ENCODE measurements at places on chromosomes 7 and 10.

GRCh38 chr10:28678687-28679457 lies 1.6 kb downstream of the BAMBI start:
- DNase-seq: no peak

DNA sequence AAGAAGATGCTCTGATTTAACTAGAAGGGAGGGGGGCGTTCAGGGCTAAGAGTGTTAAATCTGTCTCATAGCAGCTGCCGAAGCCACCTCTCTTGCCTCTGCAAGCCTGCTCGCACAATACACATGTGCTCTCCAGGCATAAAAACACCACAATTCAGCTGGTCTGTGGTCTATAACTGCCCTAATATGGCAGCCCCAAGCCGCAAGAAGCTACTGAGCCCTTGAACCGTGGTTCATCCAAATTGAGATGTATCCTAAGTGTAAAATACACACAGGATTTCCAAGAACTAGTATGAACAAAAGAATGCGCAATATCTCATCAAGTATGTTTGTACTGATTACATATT lies 70.8 kb upstream of the FGFR2 start:
- DNase-seq: no peak

DNA sequence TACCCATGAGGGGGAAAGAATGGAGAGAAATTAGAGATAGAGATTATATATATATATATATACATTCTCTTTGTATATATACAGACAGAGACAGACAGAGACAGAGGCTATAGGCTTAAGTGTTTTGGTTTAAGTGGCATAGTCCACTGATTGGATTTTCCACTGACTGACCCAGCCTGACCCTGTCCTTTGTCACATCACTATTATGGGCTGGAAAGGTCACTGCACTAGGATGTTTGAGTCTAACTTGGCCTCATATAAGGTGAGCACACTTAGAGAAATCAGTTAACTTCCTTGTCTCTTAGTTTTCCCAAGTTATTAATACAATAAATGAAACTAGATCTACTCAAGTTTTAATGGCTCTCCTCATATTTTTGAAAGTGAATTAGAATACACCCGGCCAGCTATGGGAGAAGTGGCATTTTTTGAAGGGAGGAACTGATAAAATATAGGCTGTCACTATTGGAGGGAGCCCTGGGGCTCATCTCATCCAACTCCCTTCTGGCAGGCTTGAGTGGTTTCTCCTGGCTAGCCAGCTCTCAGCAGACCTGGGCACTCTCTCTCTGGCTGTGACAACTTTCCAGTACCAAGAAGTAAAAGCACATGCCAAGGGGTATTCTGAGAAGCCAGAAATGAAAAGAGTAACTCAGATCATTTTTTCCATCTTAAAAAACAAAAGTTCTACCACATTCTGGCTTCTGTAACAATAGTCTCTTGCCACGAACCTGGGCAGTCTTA lies 455.6 kb upstream of the ANKRD30A start:
- DNase-seq: no peak

DNA sequence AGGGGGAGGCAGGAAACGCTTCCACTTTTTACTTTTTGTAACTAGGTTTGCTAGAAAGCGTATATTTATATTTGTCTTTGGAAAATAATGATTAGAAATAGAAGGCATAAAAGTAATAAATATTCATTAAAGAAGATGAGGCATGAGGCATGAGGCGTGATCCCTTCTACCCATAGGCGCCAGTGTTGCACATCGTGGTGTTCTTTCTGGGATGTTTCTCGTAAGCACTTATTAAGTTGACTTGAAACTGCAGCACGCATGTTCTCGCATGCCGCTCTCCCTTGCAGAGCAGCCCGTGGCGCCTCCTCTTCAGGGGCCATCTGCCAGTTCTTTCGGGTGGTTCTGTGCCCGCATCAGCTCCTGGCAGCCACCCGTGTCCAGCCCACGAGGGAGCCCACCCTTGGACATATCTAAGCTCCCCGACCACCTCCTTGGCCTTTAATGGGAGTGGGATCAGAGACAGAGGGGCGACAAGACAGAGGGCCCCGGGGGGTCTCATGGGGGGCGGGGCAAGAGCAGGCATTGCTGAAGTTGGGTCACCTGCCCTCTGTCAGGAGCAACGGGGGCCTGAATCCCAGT lies 28.5 kb upstream of the CSGALNACT2 start:
- DNase-seq: no peak

DNA sequence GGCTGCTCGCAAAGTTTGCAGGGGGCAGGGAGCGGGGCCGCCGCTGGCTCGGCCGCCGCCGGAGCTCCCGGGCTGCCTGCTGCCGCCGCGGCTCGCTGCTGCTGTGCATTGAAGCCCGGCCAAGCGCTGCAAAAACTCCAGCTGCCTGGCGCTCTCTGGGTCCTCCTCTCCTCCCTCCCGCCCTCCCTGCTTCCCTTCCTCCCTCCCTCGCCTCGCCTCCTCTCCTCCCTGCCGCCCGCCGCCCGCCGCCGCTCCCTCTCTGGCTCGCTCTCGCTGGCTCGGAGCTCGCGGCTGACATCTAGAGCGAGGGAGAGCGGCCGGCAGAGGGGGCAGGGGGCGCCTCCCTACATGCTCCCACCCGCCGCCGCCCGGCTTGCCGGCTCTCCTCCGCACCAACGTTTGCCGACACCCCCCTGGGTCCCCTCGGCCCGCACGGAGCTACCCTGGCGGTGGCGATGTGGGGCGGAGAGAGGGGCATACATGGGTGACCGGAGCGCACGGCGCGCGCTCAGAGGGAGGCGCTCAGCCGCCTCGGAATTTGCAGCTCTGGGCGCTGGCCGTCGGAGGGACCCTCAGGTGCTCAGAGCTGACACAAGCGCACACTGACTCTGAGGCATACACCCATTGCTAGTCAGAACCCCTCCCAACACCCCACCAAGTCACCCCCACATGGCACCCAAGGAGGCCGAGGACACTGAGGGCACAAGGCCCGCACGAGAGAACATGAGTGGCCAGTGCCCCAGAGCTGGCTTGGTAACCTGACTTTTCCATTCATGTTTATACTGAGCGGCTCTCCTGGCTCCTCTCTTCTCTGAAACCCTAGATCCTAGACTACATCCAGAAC lies 1.2 kb upstream of the PLXNA4 start:
- peak; percentile 67 for DNase-seq

DNA sequence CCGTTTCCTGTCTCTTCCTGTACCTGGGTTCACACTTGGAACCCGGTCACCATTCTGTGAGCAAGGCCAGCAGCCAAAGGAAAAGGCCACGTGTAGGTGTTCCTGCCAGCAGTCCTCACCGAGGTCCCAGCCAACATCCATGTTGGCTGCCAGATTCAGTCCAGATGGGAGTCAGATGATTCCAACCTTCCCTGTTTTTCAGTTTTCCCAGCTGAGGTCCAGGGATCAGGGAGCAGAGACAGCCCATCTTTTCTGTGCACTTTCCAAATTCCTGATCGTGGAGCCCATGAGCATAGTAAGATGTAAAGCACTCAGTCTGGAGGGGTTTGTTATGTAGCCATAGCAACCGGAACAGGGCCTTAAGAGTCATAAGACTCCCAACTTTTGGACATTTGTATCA lies 3.9 kb upstream of the PVRIG start:
- peak; percentile 40 for DNase-seq

- no peak for DNase-seq
Measured at GRCh38 chr10:17375936-17376584, 78.3 kb downstream of the ST8SIA6 start.

- DNase-seq: no peak
Measured at GRCh38 chr7:47949703-47950102, 1.4 kb upstream of the PKD1L1 start.

DNA sequence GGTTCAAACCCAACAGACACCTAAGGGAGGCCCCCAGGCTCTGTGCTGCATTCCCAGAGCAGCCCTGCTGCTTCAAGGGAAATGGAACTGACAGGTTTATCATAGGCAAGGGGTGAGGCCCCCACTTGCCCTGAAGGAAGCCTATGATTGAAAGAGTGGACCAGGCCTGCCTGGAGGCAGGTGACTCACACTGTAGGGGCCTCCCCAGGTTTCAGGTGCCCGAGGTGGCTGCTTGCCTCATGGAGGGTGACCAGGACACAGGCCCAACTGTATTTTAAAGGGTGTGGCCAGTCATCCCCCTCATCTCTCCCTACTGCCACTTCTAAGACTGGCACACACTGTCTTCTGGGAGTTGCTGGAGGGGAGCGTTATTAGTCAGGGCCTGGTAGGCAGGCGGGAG lies 85.4 kb downstream of the ATXN7L1 start:
- DNase-seq: no peak

GRCh38 chr10:43374194-43374593 lies 2.8 kb downstream of the FXYD4 start:
- DNase-seq: no peak

DNA sequence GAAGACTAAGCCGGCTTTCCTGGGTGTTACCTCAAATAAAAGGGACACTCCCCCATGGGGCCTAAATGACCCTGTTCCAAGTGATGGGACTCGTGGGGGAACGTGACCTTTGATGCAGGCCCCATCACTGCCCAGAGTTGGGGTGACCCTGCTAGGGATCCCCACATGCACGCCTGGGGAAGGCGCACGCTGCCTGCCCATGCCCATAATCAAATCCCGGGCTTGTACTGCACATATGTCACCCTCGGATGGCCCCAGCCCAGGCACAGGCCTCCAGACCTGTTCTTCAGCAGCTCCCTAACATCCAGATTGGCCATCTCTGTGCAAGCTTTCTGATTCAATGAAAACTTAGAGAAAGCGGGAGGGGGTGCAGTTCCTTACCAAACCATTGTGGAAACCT lies 14.7 kb downstream of the EBF3 start:
- no peak for DNase-seq

DNA sequence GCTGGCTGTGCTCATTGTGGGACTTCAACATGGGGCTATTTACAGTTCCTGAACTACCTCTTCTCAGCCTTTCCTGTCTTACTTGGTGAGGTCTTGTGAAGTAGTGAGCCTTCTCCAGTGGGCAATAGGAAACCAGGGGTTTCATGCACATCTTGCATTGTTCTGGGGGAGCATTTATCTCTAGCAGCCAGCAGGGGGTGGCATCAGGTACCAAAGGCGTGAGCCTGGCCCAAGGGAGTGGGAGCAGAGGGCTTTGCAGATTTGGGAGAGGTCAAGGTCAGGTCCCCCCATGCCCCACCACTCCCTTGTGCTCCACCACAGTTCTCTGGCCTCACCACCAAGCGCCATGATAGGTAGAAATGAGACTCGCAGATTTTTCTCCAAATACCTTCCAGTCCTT lies 85.4 kb upstream of the NPTX2 start:
- DNase-seq: no peak

- DNase-seq: no peak
Measured at GRCh38 chr7:86477343-86477935, 166.3 kb upstream of the GRM3 start.

DNA sequence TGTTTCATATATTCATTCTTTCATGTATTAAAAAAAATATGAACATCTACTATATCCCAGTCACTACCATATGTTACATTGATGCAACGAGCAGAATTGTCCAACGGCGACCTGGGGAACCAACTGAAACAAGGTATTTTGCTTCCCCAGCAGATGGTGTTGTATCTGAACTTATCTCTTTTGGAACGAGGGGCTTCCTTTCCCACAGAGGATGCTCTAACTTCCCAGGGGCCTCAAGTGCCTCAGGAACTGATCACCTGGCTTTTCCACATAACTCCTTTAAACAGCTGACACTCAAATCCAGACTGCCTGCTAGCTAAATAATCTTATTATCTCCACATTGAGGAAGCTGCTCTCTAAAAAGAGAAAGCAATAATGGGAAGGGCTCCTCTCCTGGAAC lies 259.3 kb downstream of the HTR7 start:
- no peak for DNase-seq

GRCh38 chr10:12358863-12359564 lies 9.7 kb downstream of the CAMK1D start:
- DNase-seq: no peak

GRCh38 chr10:71549766-71550533 lies 153.2 kb downstream of the CDH23 start:
- no peak for DNase-seq

DNA sequence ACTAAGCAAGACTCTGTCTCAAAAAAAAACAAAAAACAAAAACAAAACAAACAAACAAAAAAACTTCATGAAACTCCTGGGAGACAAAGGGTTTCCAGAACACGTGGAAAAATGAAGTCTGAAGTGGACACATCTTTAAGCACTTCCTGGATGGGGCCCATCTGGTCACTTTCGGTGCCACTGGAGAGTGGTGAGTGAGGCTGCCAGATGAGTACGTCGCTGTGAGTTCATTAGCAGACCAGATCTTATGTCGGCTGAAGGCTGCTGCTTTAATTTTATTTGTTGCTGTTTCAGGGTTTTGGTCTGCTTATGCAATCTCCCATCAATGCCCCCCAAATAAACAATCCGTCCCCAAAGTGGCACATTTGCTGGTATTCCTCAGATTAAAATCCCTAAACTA lies 64.4 kb downstream of the NPTX2 start:
- no peak for DNase-seq

- DNase-seq: no peak
Measured at GRCh38 chr10:96619120-96619519, 32.3 kb upstream of the TM9SF3 start.

GRCh38 chr10:72702868-72703581 lies 11.1 kb downstream of the MCU start:
- DNase-seq: no peak

- DNase-seq: no peak
Measured at GRCh38 chr7:27593226-27593625, 69.5 kb downstream of the HIBADH start.

DNA sequence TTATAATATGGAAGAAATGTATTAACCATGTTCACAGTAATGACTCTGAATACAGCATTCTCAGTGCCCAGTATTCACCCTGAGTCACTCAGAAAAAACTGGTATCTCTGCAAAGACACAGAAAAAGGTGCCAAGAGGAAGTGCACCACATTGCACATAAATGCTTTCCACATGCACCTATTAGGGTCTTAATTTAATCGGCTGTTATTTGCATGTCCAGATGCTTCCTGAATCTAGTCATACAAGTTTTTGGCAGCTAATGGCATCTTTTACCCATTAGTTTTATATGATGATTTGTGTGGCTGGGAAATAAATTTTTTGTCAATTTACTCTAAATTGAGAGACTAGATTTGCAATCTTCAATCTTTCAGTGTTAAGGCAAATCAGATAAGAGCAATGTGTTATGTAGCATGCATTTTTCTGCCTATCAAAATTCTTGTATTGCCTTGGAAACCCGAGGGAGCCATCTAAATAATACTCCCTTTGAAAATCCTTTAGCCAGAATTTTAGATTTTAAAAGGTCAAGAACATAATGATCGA lies 58.2 kb downstream of the ZNF680 start:
- DNase-seq: no peak

- no peak for DNase-seq
Measured at GRCh38 chr10:110967645-110968044, 48.2 kb downstream of the SHOC2 start.

- no peak for DNase-seq
Measured at GRCh38 chr10:44205067-44205466, 179.8 kb downstream of the CXCL12 start.
